ENCODE measurements at places on chromosomes 4 and X.

DNA sequence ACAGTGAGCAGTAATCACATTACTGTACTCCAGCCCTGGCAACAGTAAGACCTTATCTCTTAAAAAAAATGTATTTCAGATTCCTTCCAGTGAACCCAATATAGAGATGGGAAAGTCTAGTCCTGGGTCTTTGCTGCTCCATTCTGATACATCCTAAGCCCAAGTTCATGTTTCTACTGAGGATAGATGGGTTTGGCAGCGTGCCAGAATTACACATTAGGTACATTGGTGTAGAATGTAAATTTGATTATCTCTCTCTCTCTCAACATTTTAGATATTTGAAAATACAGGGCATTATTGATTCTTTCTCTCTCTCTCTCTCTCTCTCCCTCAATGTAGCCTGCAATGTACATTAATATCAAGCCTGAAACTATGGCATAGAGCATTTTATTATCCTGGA lies 43.5 kb upstream of the ZNF330 start:
- no peak for DNase-seq

DNA sequence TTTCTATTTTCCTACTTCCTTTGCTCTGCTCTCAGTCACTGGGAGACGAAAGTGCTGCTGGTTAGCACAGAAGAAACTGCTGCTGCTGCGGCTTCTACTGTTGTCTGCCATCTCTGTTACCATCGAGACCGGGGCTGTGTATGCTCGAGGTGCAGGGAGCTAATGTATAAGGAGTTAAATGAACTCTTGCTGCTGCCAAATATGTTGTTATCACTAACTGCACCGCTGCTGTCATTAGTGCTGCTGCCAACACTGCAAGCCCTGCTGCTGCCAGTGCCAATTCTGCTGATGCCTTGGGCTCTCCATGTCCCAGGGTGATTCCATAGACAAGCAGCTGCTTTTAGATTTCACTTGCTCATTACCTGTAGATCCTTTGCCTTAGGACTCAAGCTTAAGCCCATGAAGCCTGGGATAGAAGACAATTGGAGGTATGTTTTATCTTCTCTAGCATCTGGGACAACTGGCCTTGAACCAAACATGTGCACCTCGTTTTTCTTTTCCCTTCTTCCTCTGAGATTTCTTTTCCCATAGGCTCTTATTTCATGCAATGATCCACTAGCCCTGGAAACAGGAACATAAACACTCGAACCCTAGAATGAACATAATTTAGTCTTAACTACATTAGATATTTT lies 107.8 kb downstream of the CCSER1 start:
- no peak for DNase-seq

DNA sequence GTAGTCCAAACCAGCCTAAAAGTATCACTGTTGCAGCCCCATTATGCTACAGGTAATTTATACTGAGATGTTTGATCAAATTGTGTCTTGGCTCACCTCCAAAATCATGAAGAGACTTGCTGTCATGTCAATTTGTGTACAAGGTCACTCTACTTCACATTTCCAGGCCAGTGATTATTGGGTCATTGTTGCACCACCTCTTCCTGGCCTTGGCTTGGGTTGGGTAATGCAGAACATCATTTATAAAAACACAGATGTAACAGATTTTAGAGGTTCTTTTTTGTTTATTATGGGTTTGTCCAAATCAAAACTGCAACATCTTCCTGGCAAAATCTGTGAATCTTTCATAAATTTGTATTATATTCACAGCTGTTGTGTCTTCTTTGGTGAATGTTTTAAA lies 459.5 kb downstream of the ANKRD50 start:
- DNase-seq = no peak

DNA sequence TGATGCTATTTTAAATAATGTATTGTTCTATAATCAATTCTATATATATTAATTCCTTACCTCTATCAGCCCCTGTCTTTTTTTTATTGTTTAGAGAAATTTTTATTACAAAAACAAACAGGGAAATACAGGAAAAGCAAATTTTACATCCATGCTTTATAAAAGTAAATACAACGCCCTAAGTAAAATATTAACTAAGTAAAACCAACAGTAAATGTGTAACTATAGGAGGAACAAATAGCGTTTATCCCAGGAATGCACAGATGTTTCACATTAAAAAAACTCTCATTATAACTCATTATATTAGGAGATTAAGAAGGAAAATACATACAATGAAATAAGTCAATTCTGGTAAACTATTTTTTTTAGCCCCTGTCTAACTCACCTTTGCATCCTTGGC lies 8.2 kb upstream of the ITM2A start:
- DNase-seq = no peak

GRCh38 chrX:15059474-15059873 lies 186.3 kb downstream of the MOSPD2 start:
- no peak for DNase-seq

DNA sequence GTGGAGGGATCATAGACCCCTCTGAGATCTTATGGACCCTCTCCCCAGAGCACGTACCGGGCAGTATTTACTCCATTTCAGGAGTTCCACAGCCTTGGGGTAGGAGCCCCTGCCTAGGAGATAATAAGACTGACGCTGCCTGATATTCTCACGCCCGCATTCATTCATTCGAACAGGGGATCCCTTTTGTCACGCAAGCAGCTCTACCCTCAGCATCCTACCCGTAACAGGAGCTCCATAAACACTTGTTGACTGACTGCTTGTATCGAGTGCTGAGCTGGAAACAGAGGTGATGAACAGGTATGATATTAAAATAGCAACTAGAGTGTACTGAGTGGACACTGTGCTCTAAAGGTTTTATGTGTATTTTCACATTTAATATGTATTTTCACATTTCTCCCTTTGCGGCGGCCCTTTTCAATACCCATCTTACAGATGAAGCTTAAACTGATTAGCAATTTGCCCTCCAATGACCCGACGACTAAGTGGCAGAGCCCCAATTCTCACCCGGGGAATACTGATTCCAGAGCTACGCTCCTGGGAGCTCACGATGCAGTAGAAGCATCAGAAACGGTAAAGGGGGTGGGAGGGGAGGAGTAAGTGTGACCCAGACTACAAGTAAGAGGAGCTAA lies 888 bp downstream of the RAB28 start:
- no peak for DNase-seq

DNA sequence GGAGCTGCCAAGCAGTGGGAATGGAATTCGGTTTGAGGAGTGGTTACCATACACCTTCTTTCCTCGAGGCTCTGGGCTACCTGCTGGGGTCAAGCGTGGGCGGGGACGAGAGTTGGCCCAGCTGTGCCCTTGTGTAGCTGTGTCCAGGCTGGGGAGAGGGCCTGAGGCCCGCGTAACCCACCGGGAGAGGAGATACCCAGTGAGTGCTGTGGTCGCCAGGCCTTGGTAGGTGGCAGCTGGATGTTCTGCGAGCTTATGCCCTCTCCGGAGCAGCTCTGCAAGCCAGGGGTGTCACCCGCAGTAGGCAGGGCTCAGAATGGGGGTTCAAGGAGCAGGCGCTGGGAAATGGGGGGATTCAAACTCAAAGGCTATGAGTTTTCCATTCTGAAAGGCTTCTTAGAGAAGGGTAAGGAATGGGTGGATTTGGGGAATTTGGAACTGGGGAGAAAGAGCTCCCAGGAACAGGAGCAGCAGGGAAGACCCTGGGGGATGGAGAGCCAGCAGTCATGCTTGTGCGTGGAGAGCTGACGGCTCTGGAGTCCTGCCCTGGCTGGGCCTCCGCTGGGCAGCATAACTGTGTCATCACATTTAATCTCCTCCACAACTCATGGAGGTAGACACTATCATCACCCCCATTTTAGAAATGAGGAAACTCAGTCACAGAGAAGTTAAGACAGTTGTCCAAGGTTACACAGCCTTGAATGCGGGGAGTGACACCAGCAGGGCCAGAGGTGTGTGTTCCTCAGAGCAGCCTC lies 117.5 kb downstream of the SORCS2 start:
- no peak for DNase-seq

- DNase-seq = no peak
Observed at GRCh38 chrX:103730796-103731493, 20.2 kb downstream of the TMEM31 start.

DNA sequence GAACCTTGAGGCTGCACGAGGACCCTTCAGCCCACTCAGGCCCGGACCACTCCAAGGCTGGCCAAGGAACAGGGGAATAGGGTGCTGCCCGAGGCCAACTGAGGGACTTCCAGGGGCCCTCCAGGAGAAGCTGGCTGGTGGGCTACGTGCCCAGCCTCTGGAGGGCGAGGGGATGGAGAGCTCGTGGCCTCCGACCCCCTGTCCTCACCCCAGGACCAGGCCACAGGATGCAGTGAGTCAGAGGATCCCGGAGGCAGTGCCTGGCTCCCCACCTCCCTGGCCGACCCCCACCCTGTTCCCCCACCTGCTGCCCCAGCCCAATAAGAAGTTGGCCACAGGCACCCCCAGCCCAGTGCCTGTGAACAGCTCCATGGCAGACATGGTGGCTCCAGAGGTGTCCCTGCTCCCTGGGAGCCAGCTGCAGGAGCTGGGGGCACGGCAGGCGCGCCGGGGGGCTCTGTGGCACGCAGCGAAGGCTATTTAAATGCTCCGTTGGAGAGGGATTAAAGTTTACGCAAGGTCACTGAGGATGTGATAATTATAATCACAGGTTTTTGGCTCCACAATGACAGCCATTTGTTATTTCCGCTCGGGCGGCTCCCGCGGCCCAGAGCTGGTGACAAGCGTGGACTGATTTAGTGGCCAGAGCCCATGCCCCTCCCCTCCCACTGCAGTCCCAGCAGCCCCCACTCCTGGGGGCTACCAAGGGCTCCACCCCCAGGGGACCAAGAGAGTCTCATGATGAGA lies 95.7 kb upstream of the NKX1-1 start:
- DNase-seq = no peak

- DNase-seq = no peak
Observed at GRCh38 chr4:133483600-133484246, 334.6 kb downstream of the PCDH10 start.

GRCh38 chrX:114532111-114532805 lies 51.6 kb upstream of the HTR2C start:
- no peak for DNase-seq

All from stimulated activated CD8-positive, alpha-beta memory T cell treated with anti-CD3 and anti-CD28 coated beads, Interleukin-12 subunit alpha, Interleukin-12 subunit beta, amount 100 ng/mL, for 4 hours (primary cell).